NCI-H1436 treated with DMSO at 0.1 percent for 48 hours (cell line): ENCODE measurements at places on chromosomes 11 and 22.

DNA sequence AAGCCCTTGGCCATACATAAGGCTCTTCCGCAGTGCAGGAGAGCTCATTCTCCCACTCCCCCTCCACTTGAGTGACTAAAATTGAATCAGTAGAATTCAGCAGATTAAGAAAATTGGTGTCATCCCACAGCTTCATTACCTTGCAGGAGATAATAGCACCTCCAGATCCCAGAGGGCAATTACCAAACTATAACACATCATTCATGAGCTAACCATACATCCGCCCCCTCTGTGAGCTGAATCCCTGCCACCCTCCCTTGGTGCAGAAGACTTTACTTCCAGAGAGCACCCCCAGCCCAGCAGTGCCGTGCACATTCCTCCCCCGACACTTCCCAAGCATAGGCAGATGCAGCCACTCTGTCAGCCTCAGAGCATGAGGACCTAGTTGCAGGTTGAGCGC, 496.5 kb upstream of the B3GAT1 start:
- DNase-seq, result no peak

GRCh38 chr22:40328546-40329456, 17.5 kb upstream of the ADSL start:
- DNase-seq, result no peak

DNA sequence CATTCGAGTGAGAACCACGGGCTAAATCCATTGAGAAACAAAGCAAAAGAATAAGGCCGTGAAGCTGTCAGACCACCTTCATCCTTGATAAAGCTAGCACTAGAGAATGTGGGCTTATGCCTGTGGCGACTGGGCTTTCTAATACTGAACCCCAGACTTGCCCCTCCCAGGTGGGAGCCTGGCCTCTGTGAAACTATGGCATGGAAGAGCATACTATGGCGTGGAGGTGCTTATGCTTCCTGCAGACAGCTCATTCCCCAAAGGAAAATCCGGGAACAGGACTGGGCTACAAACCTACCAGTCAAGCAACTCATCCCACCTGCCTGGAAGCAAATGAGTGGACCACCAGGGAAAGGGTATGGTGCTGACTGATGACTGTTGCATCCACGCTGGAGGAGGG, 92.4 kb downstream of the ZC3H12C start:
- DNase-seq, result no peak

GRCh38 chr11:10796191-10796590, 12.5 kb downstream of the EIF4G2 start:
- no peak for DNase-seq

- DNase-seq, result no peak
These were observed 91.3 kb downstream of the RNF169 start for GRCh38 chr11:74839971-74840370.

- no peak for DNase-seq
These were observed 46.0 kb upstream of the GRAMD1B start for GRCh38 chr11:123384116-123384515.

DNA sequence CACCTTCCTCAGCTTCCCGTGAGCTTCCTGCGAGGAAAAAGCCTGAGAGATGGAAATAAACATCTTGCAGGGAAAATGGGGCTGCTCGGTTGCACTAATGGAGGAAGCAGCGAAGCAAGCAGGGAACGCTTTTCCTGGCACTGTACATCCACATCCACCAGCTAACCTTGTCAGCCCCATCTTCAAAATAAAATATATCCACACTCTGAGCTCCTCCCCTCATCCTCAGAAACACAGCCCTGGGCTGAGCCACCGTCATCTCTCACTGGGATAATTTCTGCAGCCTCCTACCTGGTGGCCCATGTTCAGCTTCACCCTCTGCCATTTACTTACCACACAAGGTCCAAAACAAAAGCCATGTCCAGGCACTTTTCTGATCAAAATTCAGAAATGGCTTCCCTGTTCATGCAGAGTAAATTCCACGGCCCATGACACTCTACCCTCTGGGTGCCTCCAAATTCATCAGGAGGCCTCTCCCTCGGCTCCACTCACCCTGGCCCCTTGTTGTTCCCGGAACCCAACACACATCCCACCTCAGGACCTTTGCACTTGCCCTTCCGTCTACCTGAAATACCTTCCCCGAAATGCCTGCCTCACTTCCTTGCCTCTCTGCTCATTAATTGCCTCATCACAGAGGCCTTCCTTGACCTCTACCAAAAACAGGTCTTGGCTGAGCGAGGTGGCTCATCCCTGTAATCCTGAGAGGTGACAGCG, 13.0 kb downstream of the C11orf86 start:
- no peak for DNase-seq

DNA sequence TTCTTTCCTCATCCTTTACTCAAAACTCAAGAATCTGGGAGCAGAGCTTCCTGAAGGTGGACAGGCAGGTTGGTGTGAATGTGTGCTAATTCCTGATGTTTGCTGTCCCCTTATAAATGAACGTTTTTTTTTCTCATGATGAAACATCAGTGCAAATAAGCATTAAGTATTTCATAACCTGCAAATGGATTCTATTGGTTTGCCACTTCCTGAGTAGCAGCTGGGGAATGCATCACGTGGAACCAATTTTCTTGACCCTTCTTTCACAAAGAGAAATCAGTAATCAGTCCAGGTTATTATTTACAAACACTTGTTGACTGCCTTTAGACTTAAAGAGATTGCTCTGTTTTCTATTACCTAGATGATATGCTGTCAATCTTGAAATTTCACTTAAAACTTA, 40.1 kb upstream of the SCN3B start:
- DNase-seq, result no peak

GRCh38 chr22:43847376-43848289, 14.7 kb downstream of the SULT4A1 start:
- no peak for DNase-seq

- DNase-seq, result no peak
These were observed 14.6 kb downstream of the ARHGEF17 start for GRCh38 chr11:73322382-73323306.

DNA sequence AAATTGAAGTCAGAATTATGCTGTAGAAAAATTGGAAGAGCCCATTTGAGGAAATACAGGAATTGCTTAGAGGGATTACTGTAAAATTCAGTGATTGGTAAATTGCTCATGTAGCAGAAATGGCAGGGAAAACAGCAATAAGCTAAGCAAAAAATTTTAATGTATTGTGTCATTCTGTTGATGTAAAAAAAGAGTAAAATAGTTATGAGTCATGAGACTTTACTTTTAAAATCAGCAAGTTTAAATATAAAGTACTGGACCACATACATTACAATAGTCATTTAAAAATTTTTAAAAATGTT, 10.4 kb downstream of the PDHX start:
- DNase-seq, result no peak

GRCh38 chr11:56911312-56911711, 77.4 kb upstream of the OR5AK2 start:
- DNase-seq, result no peak

DNA sequence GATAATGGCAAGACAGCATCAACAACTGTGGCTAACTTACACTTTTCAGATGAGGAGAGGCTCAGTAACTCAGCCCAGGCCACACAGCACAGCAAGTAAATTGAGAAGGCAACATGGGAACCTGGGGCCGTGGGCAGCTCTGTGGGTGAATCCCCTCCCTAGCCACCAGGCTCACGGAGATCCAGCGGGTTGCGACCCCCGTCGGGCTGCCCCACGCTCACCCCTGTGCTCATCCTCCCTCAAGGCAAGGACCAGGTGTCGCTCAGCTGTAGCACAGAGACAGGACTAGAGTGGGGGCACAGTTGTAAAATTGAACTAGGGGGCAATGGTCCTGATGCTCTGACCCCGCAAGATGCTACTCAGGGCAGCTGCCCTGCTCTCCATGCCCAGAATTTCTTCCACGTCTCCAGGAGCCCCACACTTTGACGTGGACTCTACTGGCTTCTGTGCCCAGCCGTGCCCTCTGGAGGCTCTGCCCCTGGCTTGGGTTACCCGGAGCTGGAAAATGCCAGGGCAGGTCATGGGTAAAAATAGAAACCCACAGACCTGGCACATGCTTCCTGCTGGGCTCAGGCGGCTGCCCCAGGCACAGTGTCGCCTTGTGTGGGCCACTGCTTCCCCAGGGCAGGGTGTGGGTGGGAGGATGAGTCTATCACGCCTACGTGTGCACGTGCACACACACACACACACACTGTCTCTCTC, 9.0 kb downstream of the TUBA8 start:
- DNase-seq, result no peak

GRCh38 chr11:11510939-11511338, 110.9 kb downstream of the GALNT18 start:
- peak; percentile 70 for DNase-seq

DNA sequence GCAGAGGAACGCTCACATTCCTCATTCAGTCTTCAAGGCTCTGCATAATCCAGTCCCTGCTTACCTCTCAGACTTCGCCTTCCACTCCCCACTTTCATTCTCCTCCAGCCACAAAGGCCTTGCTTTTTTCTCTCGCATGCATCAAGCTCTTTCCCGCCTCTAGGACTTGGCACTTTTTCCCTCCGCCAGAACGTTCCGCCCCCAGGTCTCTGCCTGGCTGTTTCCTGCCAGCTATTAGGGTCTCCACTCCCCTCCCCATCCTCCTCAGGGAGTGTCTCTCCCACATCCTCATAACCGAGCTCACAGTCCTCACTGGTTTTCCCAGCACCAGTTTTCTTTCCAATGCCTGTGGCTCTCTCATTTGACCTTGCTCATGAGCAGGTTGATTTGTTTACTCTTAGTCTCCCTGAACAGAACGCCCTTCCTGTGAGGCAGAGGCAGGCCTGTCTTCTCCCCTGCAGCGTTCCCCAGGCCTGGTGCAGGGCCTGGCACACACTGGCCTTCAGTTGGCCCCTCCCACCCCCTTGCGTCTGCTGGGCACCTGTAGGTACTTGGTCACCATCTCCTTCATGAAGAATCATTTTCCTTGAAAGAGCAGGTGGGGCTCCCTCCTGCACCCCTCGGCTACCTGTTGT, 75.2 kb downstream of the RTL6 start:
- no peak for DNase-seq

DNA sequence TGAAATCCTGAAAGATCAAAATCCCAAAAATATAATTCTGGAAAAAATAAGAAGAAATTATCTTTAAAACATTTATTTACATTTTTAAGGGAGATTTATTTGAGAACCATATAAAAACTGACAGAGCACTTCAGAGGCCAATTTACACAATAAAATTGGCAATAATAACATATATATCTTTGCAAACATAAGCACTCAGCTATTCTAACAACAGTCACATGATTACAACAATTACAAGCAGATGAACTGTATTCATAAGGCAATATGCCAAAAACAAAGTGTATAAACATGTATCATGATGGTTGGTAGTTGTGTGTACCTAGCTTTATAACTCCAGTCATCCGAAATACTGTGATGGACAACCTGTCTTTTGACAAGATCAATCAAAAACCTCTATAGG, 17.7 kb upstream of the RASSF10 start:
- DNase-seq, result no peak

- no peak for DNase-seq
These were observed 1.1 kb upstream of the OR52N2 start for GRCh38 chr11:5807580-5807979.

DNA sequence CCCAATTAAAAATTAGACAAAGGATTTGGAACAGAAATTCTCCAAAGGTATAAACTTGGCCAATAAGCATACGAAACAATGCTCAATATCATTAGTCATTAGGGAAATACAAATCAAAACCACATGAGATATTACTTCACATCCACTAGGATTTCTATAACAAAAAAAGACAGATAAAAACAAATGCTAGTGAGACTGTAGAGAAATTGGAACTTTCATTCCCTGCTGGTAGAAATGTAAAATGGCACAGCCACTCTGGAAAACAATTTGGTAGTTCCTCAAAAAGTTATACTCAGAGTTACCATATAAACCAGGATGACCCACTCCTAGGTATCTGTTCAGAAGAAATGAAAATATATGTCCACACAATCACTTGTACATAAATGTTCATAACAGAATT, 71.6 kb downstream of the RPL27A start:
- no peak for DNase-seq

DNA sequence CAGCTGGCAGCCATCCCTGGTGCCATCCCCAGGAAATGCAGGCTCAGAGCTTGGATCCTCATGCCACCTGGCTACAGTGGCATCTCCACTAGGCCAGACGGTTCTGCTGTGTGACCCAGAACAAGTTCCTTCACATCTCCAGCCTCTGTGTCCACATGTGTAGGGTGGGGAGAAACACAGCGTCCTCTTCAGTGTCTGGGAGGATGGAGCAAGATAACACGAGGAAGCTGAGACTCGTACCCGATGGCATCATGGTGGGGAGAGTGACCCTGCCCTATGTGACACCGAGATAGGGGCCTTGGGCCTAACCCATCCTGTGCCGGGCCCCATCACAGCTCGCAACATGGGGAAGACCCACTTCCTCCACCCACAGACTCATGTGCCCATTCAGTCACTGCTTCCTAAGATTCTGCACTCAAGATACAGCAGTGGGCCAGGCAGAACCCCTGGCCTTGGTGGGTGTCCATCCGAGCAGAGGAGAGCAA, 78.5 kb downstream of the MORC2 start:
- no peak for DNase-seq

DNA sequence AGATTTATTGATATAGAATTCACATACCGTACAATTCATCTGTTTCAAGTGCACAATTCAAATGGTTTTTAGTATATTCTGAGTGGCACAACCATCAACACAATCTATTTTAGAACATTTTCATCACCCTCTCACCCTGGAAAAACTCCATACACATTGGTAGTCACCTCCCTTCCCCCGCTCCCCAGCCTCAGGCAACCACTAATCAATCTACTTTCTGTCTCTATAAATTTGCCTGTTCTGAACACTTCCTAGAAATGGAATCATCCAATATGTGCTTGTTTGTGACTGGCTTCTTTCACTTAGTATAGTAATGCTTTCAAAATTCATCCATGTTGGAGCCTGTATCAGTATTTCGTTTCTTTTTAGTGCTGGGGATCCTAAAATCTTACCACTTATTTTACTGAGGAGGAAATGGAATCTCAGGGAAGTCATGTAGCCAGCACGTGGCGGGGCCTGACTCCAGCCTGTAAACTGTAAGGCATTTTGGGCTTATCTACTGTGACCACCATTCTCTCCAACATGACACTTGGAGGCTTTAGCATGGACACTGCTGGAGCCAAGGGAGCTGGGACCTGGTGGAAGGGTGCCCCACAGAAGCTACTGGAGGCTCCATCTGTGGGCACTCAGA, 905 bp upstream of the UCP3 start:
- DNase-seq, result no peak

GRCh38 chr11:133582326-133582725, 50.0 kb upstream of the OPCML start:
- DNase-seq, result no peak

GRCh38 chr11:3885855-3886254, 30.4 kb downstream of the STIM1 start:
- DNase-seq, result no peak

DNA sequence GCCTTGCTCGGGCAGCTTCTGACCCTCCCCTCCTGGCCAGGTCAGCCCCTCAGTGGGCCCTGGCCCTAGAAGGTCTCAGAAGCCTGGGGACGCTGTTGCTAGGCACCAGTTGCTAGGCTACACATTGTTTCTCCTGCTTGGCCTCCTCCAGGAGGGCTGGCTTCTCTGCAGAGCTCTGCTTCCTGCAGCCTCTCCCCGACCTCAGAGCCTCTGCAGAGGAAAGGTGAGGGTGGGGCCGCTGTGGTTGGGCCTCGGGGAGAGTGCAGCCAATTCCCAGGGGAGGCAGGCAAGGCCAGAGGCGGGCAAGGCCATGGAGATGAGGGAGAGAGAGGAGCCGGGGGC, 27.6 kb upstream of the LRRC10B start:
- peak; percentile 5 for DNase-seq

- DNase-seq, result no peak
These were observed 17.5 kb upstream of the CABP7 start for GRCh38 chr22:29702000-29702930.

- no peak for DNase-seq
These were observed 22.1 kb downstream of the NECTIN1 start for GRCh38 chr11:119706887-119707286.

GRCh38 chr11:124339396-124340141, 19.6 kb upstream of the OR8D2 start:
- no peak for DNase-seq
